NCI-H226 (cell line): ENCODE measurements at places on chromosomes 7 and 10.

DNA sequence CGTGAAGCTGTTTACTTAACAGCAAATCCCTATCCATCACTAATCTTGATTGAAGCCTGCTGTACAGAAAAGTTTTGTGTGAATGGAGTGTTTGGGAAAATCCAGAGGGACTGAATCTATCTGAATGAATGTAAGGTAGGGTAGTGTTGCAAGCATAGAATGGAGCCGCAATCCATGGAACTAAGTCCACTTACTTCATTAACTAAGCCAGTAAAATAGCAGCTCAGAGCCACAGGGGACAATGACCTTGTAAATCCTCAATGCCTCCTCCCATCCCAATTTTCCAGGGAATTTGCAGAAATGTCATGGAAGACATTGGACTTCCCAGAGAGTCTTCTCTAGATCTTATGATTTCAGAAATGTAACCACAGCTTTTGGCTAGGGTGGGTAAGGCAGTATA lies 15.2 kb downstream of the TBATA start:
- DNase-seq: no peak

DNA sequence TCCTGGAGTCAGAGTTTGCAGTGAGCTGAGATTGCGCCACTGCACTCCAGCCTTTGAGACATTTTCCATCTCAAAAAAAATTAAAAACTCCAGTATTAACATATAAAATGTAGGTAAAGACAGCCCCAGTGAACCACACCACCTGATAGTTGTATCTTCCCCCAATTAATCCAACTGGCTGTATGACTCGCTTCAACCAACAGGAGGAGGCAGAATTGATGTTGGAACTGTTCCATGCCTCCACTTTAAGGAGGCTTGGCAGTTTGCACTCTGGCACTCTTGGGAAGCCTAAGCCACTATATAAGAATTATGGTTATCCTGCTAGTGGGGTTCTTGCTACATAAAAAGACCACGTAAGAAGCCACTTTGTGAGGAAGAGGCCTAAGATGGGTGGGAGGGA lies 72.7 kb downstream of the STK17A start:
- DNase-seq: no peak

DNA sequence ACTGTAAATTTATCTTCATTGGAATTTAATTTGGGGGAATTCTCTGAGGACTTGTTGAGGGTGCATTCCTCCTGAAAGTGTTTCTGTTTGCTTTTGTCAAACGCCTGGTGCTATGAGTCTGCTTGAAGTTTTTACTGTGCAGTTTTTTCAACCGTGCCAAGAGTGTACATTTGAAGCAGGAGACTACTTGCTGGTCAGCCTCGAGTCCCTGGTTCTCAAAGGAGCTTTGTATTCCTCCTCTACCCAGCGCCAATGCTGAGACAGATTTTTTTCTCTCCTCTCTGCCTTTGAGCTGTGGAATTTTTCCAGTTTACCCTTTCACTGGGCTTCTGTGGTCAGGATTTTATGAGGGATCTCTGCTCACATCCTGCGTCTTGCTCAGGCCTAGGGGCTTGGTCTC lies 62.1 kb downstream of the NPY start:
- no peak for DNase-seq

- no peak for DNase-seq
These were observed 30.0 kb downstream of the SGMS1 start for GRCh38 chr10:50593523-50594376.

DNA sequence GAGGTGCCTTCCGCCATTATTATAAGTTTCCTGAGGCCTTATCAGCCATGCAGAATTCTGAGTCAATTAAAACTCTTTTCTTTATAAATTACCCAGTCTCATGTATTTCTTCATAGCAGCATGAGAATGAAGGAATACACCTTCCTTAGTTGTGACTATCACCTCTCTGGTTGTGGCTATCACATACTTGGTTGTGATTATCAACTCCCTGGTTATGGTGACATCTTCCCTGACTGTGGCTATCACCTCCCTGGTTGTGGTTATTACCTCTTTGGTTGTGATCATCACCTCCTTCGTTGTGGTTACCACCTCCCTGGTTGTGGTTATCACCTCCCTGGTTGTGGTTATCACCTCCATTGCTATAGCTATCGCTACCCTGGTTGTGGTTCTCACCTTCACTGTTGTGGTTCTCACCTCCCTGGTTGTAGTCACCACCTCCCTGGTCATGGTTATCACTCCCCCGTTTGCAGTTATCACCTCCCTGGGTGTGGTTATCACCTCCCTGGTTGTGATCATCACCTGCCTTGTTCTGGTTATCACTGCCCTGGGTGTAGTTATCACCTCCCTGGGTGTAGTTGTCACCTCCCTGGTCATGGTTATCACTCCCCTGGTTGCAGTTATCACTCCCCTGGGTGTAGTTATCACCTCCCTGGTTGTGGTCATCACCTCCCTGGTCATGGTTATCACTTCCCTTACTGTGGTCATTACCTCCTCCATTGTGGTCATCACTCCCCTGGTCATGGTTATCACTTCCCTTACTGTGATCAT lies 105.9 kb downstream of the GPR26 start:
- DNase-seq: no peak

- no peak for DNase-seq
These were observed 41.0 kb upstream of the CDK6 start for GRCh38 chr7:92877367-92877766.

DNA sequence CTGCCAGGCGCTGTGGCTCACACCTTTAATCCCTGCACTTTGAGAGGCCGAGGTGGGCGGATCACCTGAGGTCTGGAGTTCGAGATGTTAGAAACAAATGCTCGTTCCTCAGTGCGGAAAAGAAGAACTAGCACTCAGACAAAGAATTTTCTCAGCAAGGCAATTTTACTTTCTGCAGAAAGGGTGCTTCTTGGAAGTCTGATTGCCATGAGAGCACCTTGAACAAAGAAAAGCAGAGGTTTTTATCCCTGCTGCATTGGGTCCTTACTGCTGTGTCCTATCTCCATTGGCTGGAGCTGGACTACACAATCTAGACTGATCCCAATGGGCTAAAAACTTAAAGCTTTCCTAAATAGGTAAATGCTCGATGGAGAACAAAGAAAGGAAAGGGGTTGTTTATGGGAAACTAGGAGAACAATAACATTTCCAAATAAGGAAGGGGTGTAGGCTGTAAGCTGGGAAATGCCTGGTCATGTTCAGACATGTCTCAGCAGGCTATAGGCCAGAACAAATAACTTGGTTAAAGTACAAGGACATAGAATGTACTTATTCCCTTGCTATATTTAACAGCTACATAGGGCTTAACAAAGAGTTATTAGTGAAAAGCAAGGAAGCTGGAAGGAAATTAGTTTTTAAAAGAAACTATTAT lies 26.1 kb upstream of the ACTR3B start:
- DNase-seq: no peak

DNA sequence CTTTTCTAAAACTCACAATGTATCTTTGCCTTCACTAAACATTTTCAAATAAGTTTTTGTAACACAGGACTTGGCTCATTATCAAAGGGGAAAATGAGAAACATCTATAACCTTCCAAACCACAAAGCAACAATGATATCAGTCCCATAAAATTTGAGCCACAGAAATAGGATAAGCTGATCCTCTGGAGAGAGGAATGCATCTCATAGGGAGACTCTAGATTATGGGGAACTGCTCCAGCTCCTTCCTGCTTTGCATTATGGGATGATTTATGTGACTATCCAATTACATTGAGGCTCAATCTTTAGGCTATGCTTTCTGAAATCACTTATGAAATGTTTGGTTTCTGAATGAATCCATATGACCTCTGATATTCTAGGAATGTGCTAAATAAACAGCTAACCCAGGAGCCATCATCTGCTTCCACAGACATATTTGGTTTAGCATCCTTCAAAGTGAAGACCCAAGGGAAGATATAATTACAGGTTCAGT lies 70.4 kb downstream of the CUBN start:
- DNase-seq: peak; percentile 95

DNA sequence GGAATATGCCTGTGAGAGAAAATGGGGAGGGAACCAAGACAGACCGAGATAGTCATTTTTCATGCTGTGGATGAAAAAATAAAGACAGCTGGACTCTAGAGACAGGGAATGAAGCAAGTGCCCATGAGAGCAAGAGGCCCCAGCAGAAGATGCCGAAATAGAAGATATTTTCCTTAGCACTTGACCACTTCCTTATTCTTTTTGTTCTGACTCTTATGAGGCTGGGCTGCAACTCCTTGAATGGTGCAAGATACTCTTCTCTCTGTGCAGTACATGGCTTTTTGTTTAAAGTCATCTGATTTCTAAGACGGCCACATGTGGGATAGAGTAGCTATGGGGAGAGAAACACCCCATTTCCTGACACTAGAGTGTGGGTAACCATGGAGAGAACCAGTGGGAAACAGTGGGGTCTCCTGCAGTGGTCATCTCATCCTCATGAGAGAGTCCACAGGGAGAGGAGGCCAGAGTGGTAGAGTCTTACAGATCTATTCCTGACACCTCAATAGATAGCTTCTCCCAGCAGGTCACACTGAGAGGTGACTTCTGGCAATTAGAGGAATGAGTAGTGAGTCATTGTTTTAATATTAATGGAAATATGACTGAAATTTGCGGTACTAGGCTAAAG lies 18.0 kb upstream of the VCL start:
- DNase-seq: no peak

DNA sequence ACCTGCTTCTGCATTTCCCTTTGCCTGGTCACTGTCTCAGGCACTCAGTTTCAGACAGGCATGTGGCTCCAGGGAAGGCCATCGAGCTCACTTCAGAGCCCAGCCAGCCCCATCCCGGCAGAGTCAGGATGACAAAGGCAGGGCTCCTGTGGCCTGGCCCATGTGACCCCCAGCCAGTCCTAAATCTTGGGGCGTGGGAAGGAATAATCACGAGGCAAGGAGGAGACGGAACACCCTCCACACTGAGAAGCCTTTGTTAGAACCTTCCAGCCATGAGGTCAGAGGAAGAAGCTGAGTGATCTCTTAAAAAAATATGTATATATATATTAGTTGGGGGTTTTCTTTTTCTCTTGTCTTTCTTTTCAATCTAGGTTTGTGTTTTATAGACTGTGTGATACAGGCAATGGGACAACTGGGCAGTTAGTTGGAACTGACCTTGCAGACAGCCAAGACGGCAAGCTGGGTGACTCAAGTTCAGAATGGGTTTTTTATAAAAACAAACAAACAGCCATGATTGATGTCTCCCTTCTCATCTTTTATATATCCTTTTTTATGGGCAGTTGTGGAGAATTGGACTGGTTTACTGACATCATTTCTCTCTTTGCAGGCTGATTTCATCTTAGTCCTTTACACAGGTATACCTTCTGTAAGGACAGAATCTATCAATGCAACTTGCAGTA lies 60.8 kb downstream of the CHN2 start:
- no peak for DNase-seq

DNA sequence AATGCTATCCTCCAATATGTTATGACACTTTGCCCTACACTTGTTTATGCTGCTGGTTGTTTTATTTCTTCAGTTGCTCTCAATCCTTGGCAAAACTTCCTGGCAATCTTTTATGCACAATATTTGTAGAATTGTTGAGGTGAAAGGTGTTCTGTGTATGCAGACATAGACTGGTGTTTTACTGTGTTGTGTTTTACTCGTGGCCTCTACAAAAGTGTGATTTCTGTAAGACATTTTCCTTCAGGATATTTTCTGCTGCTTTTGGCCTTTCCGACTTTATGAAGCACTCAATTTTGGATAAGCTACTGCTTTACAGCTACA lies 21.8 kb downstream of the GLCCI1 start:
- no peak for DNase-seq

DNA sequence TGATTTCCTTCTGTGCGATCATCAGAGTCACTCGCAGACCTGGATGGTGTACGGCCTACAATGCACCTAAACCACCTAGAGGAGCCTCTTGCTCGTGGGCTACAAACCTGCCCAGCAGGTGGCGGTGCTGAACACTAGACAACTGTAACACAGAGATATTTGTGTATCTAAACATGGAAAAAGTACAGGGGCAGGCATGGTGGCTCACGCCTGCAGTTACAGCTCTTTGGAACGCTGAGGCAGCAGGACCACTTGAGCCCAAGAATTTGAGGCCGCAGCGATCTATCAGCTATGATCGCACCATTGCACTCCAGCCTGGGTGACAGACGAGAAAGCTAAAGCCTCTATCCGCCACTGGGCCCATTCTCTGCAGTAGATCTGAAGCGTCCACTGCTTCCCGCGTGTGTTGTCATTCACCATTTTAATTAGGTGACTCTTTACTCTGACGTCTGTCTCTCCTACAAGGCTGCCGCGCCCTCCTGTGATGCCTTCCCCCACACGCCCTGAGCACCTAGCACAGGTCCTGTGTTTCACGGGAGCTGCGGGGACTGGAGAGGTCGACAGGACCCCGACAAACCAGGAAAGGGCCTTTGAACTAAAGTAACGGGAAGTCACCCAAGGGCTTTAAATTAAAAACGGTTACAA lies 774 bp downstream of the TUBGCP2 start:
- DNase-seq: peak; percentile 44

DNA sequence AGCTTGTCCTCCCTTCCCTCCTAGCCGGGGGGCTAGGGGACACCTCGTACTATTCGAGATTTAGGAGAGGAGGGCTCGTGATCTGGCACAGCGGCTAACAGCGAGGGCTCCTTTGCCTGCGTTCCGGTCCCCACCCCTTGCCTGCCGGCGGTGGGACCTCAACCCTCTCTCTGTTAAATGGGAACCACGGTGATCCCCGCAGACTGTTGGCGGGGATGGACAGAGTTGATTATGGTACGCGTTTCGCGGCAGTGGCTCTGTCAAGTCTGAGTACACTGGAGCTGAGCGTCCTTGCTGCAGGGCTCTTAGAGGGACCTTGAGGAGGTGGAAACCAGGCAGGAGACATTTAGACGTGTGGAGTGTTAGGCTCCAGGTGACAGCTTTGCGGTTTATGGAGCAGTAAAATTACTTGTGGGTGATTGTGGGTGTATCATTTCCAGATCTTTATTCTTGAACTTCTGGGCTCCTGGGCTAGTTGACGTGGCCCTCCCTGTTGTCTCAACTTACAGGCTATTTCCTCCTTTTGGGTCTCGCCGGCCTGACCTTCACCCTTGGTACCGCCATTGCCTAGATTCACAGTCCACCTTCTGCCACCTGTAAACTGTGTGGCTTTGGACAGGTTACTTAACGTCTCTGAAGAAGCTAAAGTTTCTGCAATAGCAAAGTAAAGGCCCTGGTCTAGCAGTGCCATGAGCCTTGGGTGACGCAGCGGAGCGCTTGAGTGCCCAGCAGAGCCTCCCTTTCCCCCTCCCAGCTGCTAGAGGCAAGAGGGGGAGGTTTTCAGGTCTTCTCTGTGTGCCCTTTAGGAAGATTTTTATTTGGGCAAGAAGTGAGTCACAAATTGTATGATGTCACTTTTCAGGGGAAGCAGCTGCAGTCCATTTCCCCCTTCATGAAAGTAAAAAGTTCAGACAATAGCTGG lies 739 bp downstream of the CASP7 start:
- peak; percentile 4 for DNase-seq
